ENCODE measurements at places on chromosomes 7 and 10.

DNA sequence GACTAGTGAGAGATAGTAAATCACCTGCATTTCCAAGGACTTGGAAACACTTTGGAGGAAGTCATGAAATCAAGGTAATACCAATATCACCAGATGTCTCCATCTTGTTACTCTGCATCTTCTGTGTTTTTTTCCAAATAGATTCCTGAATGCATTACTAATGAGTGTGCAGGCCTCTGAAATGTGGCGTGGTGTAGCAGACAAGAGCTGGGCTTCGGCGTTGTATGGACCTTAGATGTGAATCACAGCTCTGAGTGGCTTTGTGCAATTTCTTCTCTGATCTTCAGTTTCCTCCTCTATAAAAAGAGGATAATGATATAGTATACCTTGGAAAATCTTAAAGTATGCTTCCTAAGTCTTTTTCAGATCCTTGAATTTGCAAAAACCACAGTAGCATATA, 9.6 kb upstream of the MYPN start:
- no peak for DNase-seq

DNA sequence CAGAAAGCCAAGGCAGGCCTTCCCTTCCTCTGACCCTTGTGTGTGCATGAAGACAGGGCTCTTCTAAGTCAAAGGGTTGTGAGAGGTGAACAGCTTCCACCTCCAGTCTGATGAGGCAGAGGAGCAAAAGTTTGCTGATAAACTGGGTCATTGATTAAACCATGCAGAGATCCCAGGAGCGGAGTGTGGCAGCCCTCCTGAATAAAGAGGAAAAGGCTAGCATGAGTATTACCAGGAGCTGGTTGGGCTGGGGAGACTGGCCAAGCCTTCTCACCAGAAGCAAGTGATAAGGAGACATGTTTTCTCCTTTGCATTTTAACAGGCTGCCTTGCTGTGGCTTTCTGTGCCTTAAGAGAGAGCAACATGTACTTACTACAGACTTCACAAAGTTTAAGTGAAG, 10.2 kb downstream of the LMOD2 start:
- no peak for DNase-seq

- no peak for DNase-seq
Observed at GRCh38 chr7:122951006-122951405, 44.5 kb downstream of the TAS2R16 start.

DNA sequence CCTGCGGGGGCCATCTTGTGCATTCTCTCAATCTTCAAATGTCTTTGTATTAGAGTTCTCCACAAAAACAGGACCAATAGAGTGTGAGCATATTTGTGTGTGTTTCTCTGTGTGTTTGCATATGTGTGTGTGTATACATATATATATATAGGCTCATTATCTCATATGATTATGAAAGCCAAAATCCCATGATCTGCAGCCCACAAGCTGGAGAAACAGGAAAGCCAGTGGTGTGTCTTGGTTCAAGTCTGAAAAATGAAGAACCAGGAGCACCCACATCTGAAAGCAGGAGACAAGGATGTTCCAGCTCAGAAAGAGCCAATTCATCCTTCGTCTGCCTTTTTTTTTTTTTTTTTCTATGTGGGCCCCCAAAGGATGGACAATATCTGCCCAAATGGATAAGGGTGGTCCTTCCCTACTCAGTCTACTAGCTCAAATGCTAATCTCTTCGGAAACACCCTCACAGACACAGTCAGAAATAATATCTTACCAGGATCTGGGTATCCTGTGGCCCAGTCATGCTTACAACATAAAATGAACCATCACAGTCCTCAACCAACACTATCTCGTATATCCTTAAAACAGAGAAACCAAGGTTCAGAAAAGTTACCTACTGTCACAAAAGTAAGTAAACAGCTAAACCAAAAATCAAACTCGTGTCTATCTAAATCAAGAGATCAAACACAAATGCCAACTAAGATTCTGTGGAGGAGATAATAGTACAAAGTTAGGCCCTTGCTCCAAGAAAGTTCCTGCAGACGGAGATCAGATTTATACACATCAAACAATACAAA, 141.9 kb downstream of the JMJD1C start:
- DNase-seq = no peak

- DNase-seq = no peak
Observed at GRCh38 chr7:99033765-99034164, 110.1 kb downstream of the SMURF1 start.

DNA sequence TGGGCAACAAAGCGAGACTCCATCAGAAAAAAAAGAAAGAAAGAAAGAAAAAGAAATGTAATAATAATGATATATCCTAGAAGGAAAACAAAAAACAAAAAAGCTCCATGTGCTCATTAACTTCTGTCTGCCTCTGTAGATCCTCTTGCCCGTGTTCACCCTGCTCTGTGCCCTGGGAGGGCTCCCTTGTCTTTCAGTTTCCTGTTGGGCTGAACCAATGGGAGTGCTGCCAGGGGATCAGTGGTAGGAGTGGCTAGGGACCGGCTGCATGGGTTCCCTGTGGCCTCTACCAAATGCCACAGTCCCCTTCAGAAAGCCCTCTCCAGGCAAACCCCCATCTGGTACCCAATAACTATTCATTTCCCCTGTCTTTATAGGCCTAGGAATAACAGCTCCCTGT, 51.8 kb upstream of the PARD3 start:
- DNase-seq = no peak

DNA sequence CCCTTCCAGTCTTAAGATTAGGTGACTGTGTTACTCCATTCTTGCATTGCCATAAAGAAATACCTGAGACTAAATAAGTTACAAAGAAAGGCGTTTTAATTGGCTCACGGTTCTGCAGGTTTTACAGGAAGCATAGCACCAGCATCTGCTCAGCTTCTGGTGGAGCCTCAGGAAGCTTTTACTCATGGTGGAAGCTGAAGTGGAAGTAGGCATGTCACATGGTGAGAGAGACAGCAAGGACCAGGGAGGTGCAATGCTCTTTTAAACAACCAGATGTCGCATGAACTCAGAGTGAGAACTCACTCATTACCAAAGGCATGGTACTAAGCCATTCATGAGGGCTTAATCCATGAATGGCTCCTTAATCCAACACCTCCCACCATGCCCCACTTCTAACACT, 34.0 kb upstream of the TMEM273 start:
- no peak for DNase-seq

GRCh38 chr7:48090095-48090805, 1.2 kb downstream of the UPP1 start:
- DNase-seq = no peak

GRCh38 chr7:134811765-134812164, 32.3 kb downstream of the CALD1 start:
- no peak for DNase-seq

DNA sequence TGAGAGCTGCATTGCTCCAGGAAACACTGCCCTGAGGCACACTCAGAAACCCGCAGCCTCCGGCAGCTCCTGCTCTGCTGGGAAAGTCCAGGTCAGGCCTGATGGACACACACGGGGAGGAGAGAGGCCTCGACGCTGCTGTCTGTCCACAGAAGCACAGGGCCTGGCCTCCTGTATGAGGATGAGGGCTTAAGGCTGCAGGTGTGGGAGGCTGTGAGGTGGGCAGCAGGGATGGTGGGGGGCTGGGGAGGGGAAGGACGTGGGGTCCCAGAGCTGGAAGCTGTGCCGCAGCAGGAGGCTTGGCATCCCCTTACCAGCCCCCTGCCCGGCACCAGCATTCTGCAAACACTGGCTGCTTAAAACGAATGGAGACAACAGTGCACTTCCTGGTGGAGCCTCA, 186.2 kb downstream of the DNAJB6 start:
- DNase-seq = no peak

DNA sequence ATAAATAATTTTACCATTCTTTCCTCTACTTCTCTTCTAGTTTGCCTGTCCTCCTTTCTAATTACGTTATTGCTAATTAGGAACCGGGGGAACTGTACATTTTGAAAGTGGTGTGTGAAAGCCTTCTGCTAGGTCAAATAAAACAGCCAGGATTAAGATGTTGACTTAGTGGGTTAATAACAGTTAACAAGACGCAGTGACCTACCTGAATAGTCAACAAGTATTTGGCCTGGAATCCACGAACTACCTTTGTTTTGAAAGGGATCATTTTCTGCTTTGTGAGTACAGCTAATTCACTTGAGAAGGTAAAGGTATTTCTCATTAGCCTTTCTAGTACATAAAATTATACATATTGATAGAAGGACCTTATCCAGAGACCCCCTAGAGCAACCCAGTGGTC, 139.9 kb downstream of the COL28A1 start:
- no peak for DNase-seq

GRCh38 chr7:155776606-155777005, 35.7 kb downstream of the SHH start:
- no peak for DNase-seq

- DNase-seq = peak; percentile 10
Observed at GRCh38 chr7:105188201-105188600, 174.2 kb downstream of the KMT2E start.

DNA sequence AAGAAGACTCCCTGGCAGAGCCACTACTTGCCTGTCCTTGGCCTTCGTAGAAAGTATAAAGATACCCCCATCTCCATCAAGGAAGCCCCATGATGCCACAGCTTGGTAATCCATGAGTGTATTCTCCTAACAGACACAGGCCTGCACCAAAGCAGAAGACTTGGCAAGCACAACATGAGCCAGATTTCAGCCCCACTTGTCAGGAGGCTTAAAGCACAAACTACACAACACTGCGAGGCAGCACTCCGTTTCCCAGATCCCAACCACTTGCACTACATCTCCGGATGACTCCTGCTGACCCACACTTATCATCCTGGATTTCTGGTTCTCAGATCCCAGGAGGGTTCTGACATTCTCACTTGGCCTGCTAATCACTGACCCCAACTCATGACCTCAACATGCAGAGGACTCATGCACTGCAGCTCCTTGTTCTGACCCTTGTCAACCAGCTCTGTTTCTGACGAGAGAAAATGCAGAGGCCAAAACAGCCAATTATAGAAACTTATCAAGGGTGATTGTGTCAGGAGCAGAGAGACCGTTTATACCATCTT, 100.8 kb downstream of the RELN start:
- no peak for DNase-seq

DNA sequence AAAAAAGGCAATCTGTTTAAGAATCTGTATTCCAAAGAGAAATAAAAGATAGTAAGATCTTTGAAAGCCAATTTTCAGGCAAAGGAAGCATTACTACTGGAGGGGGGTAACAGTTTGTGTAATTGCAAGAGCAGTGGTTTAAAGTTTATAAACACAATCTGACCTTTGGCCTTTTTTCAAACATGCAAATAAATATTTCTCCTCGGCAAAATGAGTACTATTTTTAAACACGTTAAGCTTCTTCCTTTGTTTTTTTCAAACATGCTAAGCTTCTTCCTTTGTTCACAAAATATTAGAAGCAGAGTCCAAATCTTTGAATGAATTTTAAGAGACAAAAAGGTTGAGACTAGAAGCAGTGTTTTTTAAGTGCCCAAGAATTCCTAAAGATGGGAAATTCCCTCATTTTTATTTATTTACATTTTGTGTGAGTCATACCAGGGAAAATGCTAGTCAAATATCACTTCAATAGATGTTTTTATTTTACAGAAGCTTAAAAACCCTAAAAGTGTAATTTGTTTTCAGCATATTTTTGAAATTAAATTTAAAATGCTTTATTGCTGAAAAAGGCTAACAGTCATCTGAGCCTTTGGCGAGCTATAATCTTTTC, 229.3 kb downstream of the GPR37 start:
- peak; percentile 14 for DNase-seq

- DNase-seq = no peak
Observed at GRCh38 chr7:49848211-49848841, 74.9 kb downstream of the VWC2 start.

- DNase-seq = peak; percentile 80
Observed at GRCh38 chr7:21999896-22000295, 54.2 kb upstream of the CDCA7L start.

- peak; percentile 5 for DNase-seq
Observed at GRCh38 chr7:112290065-112290464, 83.6 kb downstream of the ZNF277 start.

- DNase-seq = no peak
Observed at GRCh38 chr10:75377869-75378268, 23.7 kb downstream of the ZNF503 start.

DNA sequence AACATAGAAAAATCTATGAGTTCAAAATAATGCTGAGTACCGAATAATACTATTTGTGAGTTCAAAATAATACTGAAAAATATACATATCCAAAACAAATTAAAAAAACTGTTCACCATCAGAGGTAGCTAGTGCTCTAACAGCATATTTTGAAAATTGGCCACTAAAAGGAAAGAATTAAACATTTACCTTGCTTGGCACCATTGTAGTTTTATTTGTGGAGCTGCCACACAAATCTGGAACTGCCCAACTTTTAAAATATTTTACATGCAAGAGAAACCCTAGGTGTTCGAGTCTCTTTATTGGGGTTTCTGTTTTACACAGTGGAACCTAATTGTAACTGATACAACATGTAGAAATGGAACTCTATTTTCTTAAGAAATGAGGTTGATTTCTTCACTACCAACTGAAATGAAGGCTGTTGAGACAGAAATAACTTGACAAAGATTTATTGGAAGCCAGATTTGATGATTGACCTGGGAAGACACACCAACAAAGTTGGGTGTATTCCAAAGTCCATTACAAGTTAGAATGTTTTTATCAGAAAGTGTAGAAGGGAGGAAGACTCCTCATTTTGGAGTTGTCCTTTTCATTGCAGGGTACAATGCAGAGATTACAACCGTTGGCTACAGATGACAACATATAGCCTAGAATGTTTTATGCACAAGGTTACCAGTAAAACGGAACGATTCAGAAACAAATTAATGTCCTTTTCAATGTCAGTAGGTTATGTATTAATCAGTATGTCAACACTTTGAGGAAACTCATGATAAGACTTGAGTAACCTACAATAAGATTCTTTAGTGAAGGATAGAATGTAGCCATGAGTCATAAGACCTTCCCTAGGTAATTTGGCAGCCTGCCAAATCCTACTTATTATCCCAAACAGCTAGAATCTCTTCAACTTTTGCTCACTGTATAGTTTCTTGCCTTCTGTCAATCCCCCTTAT, 73.8 kb upstream of the PAPSS2 start:
- DNase-seq = peak; percentile 28

DNA sequence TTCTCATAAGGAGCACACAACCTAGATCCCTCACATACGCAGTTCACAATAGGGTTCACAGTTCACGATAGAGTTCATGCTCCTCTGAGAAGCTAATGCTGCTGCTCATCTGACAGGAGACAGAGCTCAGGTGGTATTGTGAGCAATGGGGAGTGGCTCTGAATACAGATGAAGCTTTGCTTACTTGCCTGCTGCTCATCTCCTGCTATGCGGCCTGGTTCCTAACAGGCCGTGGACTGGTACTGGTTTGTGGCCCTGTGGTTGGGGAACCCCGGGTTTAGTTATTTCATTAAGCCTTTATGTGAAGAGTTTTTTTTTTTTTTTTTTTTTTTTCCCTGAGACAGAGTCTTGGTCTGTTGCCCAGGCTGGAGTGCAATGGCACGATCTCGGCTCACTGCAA, 19.4 kb downstream of the SLK start:
- DNase-seq = no peak

GRCh38 chr10:80530251-80530650, 7.5 kb upstream of the SH2D4B start:
- DNase-seq = no peak

GRCh38 chr7:143733876-143734275, 23.6 kb downstream of the CTAGE6 start:
- no peak for DNase-seq

GRCh38 chr10:17003151-17003550, 126.5 kb downstream of the CUBN start:
- DNase-seq = no peak

Measured in HS-5 (cell line).